ENCODE measurements at places on chromosomes 4 and X. TPM values are rescaled to one million over a fixed set of nuclear protein-coding genes. Genes with fewer than 3 reads are reported as not detected.

GPC4 gene
- total RNA-seq = 6.2 TPM

UCP1 gene
- total RNA-seq = not detected

PPEF1 gene
- total RNA-seq = not detected

FRMPD4 gene
- 0.49 TPM for total RNA-seq

NPFFR2 gene
- not detected for total RNA-seq

GRPR gene
- not detected for total RNA-seq

SPANXA2 gene
- total RNA-seq = not detected

MTNR1A gene
- total RNA-seq = not detected

TMEM150C gene
- 4.2 TPM for total RNA-seq
